ENCODE measurements at places on chromosomes 2 and 18.

DNA sequence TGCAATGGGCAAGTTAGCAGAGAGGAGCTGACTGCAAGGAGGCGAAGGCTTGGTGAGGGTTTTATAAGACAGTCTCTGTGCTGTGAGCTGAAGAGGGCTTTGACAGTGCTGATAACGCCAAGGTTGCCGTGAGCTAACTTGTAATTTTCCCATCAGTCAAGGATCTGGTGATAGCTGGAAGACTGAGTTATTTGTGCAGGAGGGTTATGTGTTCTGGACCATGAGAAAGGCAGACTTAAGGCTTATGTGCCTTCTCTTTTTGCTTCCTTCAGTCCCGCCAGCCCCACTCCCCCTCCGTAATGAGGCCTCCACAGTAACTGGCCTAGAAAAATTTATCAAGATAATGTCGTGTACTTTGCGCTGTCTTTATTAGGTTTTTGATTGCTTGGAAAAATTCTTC, 94.6 kb downstream of the RTP5 start:
- DNase-seq, result no peak

DNA sequence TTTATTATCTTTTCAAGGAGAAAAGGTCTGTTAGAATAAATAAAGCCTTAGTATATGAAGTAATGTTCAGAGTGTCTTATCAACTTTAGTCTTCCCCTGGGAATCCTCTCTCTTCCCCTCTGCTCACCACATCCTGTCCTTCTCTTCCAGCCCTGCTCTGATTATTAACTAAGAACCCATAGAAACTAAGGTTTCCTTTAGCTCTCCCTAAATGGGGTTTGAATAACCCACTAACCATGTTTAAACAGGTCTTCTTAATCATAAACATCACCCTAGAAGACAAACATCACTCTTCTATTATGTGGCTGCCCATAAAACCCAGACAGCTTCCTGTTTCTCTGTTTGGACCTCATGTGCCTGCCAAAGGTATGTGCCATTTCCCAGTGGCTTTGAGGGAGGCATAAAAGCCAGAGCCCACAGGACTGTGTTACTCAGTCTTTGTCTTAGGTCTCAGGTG, 50.1 kb downstream of the SLC14A1 start:
- DNase-seq, result peak; percentile 11

DNA sequence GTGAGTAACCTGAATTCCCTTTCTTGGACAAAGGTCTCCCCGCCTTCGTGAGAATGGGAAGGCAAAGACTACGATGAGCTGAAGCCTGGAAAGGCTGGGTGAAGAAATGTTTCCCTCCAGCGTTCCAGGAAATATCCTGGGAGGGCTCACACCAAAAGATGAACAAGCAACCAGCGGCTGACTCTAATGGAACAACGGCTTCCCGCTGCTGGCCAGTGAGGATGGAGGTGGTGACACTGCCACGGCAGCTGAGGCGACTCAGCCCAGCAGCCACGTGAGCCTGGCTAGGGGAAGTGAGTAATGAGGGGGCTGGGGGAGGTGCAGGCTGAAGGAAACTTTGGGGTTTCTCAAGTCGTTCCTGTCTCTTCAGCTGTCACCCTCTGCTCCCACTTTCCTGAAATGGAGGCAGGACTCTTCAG, 105.0 kb upstream of the SMAD7 start:
- no peak for DNase-seq

GRCh38 chr2:86704459-86704971, 15.6 kb upstream of the RMND5A start:
- DNase-seq, result no peak

- DNase-seq, result no peak
These were observed 20.2 kb upstream of the NOSTRIN start for GRCh38 chr2:168782271-168782670.

DNA sequence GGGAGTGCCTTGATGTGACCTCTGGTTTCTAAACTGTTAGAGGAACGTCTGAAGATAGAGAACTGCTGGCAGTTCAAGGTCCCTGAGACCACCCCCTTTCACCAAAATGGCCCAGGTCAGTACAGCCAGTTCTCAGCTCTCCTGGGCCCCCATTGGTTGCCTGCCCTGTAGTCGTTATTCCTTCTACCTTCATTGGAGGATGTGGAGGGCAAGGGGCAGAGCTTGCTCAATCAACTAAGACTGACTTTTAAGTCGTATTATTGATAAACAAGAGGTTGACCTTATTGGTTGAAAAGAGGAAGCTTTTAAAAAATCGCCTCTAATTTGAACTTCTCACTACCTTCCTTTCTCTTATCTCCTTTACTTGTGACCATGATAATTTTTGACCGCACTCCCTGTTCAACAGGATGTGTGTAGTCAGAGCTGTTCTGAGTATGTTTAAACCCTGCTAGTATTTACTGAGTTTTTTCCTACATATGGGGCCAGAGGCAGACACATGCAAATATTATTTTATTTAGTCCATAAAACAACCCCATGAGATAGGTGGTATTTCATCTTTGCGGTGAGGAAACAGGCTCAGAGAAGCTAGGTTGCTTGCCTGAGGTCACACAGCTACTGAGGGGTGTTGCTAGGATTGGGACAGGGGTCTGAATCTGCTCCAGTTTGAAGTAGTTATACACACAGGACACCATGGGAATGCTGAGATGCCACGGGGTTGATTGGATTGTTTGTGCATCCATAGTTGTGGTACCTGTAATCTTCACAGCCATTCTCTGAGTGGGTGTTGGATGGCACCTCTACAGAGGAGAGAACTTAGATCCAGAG, 65.9 kb downstream of the TMEM247 start:
- DNase-seq, result no peak

DNA sequence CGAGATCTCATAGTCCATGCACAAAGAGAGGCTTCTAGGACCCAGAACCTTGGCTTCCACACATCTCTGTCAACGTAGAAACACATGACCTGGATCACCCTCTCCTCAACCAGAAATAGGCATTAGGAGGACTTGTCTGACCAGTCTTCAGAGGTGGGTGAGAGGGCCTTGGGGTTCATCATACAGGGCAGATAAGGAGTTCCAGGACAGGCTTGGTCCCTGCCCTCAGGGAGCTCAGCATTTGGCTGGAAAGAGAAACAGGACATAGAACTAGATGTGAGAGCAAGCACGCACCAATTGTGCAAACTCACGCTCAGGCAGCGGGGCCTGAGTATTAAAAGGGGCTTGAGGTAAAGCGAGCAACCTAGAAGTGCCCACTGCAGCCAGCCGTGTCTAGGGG, 28.6 kb upstream of the NOTO start:
- no peak for DNase-seq

DNA sequence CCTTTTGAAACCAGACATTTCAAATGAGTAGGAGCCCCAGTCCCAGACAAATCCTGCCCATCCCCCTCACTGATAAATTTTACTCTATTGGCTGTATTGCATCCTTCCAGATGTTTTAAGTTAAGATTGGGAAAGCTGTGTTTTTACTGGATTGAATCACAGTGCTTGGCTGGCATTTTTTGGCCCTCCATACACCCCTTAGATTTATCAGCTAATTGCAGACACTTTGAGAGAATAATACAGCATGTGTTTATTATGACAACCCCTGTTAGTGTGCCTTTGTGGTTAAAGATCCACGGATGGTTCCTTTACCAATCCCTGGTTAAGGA, 74.9 kb downstream of the ANTXR1 start:
- DNase-seq, result no peak

GRCh38 chr2:15316370-15316814, 244.7 kb downstream of the NBAS start:
- DNase-seq, result peak; percentile 35

DNA sequence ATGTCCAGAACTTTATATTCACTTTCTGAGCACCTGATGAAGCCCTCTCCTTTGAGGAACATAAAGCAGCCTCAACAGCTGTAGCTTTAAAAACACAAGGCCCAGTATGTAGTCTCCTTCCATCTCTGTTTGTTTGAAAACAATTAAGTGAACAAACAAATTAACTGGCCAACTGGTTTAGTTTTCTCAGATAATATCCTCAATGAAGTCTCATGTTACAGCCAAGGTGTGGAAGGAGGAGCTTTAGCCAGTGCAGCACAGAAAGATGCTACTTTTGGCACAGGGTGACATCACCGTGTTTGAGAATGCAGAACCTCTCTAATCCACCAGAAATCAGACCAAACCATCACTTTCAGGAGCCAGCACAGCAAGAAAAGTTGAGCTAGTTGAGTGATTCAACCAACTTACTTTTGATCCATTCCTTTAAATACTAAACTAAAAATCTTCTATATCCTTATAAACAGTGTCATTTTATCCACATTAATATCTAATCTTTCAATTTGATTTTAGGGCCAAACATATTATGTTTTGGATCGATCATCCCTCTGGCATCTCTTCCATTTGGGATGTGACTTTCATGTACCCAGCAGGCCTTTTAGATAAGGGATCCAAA, 488.7 kb downstream of the ARHGAP15 start:
- DNase-seq, result no peak

DNA sequence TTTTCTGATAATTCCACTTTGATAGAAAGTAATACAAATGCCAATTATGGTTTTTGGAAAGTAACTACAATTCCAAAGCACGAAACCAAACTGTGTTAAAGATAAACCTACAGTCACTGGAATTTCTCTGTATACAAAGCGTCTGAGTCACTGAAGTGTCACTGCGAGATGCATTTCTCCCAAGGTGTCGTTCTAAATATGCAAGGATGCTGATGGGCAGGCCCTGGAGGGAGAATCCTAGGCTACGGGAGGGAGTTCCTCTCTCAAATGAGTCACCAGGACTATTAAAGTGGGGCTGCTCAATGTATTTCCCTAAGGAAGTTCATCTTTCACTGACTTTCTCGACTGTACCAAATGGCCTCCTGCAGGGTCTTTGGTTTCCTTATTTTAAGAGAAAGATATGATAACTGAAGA, 163.8 kb upstream of the STK17B start:
- DNase-seq, result no peak

DNA sequence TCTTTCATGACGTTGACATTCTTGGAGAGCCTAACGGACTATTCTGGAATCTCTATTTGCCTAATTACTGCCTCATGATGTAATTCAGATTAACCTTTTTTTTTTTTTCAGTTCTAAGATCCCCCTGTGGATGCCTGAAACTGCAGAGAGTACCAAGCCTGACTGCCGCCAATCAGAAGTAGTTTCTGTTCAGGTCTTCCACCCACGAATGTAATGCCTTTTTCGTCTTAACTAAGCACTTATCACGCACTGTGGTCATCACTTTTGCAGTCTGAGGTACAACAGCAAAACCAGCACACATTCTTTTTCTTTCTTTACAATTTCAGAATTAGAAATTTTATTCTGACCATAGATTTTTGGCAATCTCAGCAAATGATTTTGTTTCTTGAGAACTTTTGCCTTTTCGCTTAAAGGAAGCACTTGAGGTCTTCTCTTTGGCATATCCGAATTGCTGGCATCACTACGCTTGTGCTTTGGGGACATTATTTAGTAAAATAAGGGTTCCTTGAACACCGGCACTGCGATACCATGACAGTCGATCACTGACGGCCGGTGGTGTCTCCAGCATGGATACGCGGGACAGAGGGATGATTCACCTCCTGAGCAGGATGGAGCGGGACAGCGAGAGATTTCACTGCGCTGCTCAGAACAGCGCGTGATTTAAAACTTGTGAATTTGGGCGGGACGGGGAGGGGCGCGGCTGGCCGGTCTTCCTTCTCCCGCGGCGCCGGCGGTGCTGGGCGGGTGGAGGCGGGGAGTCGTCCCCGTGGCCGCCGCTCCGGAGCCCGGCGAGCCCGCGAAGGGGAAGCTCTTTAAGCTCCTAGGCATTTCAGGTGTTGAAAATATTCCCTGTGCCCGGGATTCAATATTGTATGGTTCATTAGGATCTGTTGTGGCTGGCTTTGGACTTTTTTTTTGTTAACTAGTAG, 32.0 kb upstream of the GPR55 start:
- DNase-seq, result no peak

- DNase-seq, result no peak
These were observed 92.7 kb upstream of the PXDN start for GRCh38 chr2:1837022-1837421.

Measured in central memory CD4-positive, alpha-beta T cell (primary cell).